ENCODE measurements at places on chromosomes 5 and 9.

DNA sequence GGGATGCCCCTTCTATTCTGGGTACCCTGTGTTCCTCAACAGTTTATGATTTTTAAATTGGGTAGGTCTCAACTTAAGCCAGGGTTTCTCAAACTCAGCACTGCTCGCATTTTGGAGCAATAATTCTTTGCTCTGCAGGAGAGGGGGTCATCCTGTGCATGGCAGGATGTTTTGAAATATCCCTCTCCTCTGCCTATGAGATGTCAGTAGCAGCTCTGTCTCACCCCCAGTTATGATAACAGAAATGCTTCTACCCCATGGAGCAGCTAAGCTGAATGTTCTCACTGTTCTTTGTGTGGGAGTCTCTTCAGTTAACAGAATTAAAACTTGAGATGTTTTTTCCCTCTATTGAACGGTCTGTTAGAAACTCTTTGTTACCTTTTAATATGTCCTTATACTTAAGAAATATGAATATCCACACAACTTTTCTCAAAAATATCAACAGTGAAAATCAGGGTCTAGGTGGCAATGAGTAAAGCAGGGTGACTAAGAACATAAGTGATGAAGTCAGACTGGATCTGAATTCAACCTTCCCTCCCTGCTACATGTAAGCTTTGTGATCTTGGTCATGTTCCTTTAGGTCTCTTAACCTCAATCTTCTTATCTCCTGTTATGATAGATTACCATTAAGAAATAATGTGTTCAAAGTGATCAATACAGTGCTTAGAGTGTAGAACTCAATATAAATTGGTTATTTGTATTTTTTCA lies 89.0 kb downstream of the CAMK4 start:
- no peak for DNase-seq

DNA sequence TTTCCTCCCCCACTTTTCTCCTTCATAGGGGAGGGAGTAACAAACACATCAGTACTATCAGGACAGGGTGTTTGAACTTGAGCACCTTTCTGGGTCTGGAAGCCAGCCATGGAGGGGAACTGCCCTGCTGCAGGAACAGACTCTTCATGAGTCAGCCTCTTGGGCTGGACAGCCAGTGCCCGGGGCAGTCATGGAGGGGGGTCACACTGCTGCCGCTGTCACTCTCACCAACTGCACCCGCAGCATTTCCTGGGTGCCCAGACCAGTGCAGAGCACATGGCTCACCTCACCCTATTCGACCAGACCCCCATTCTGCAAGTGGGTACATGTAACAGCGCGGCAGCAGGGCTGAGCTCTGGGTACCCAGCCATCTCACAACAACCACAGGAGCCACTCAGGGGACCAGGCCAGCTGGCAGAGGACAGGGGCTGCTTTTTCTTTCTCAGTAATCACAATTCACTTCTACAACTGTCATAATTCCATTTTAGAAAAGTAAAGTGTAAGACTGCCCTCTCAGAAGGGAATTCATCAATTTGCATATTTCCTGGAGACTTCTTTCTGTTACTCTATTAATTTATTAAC lies 118.4 kb downstream of the CTNND2 start:
- no peak for DNase-seq

DNA sequence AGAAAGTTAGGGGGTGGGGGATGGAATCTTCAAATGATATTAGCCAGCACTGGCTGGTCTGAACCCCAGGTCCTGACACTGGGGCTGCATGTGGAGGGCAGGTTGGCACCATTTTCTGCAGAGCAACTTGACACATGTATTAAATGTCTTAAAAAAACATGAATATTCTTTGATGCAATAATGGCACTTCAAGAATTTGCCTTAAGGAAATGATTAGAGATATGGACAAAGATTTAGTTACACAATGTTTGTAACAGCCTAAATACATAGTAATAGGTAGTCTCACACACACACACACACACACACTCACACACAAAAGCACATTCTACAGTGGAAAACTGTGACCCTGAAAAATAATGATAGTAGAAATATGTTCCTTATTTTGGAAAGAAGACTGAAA lies 3.6 kb downstream of the SVEP1 start:
- DNase-seq, result no peak

DNA sequence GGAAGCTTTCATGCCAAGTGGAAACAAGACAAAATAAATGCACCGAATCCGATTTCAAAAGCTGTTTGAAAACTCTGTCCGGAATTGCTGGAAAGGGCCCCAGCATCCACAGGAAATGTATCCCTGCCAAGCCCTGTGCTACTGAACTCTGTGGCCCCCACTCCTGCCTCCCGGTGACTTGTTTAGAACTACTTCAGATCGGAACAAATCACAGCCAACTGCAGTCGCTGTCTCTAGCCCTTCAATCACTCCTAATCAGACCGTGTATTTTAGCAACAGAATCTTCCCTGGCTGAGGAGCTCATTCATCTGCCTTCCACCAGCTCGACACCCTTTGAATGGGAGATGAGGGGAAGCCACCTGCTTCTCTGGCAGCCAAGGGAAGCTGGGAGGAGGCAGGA lies 94.1 kb downstream of the KCNIP1 start:
- no peak for DNase-seq

DNA sequence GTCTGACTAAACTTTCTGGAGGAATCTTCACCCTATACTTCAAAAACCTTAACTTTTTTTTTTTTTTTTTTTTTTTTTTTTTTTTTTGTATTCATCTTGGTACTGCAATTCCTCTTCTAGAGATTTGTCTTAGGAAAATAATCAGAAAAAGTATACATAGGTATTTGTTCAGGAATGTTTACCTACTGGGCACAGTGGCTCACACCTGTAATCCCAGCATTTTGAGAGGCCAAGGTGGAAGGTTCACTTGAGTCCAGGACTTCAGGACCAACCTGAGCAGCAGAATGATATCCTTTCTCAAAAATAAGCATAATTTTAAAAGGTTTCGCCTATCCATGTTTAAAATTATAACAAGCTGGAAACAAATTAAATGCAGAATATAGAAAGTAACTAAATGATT lies 33.3 kb upstream of the NREP start:
- DNase-seq, result no peak

DNA sequence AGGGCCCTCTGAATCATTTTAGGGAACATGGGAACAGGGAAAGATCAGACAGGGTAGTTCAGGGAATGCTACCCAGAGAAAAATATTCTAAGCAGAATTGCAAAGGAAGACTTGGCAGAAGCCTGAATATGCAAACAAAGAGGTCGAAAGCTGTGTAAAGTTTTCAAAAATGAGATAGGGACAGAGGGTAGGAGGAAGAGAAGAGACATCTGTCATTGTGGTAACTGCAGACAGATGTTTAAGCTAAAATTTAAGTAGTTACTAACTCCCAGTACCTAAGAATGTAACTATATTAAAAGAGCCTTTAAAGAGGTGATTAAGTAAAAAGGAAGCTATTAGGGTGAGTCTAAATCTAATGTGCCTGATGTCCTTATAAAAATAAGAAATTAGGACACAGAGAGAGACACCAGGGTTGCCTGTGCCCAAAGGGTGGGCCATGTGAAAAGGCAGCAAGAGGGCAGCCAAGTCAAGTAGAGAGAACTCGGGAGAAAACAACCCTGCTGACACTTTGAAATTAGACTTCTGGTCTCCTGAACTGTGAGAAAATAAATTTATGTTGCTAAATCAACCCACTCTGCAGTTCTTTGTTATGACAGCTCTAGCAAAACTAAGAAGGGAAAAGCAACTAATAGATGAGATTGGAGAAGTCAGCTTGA lies 1647.4 kb upstream of the C9orf72 start:
- no peak for DNase-seq

- DNase-seq, result no peak
Observed at GRCh38 chr5:84287951-84288350, 96.7 kb downstream of the EDIL3 start.

GRCh38 chr5:174832025-174832424 lies 107.6 kb downstream of the MSX2 start:
- no peak for DNase-seq

DNA sequence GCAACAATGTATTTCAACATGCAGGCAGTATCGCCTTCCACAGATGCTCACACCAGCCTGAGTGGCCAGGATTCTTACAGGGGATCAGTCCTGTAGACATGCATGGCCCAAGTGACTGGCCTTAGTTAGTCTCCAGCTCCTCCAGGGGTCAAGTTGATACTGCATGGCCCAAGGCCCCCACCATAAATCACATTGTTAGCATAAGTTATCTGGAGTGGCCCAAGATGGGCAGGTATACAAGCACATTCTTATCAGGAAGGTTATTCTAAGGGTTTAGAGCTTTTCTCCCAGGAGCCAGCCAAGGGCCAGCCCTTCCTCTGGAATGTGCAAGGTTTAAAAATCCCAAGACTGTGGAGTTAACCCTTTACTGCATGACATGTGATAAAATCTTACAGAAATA lies 230.9 kb upstream of the NFIL3 start:
- no peak for DNase-seq

GRCh38 chr9:130963337-130963908 lies 24.4 kb upstream of the FIBCD1 start:
- no peak for DNase-seq

DNA sequence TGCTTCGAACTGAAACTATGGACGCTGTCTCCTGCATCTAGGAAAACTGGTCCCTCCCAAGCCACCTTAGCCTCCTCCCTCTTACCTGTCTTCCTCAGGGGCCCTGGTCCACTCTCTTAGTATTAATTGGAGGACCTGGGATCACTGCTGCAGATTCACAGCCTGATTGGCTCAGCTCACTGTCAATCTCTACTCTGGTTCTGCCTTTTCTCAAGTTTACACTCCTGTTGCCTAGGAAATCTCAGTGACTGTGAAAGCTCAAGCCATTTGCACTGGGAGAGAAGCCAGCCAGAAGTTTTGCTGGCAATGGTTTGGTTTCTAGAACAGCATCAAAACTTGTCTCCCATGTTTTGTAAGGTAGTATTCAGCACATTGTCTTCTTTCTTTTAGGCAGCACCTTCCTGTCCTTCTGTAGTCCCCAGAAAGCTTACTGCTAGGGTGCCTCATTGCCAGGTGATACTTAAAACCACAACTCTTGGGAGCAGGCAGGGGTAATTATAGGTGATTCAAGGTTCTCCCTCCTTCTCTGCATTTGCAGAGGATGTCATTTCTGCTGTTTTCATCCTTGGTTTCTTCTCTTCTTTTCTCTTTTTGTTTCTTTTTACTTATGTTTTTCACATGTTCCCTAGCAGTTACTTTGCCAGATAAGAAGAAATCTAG lies at the start of gene CAPSL:
TSS of gene CAPSL (minus strand) at position 55 of the 660 bp plus-strand sequence. CDS start 17,502 bp downstream, outside the sequence.
- no peak for DNase-seq

DNA sequence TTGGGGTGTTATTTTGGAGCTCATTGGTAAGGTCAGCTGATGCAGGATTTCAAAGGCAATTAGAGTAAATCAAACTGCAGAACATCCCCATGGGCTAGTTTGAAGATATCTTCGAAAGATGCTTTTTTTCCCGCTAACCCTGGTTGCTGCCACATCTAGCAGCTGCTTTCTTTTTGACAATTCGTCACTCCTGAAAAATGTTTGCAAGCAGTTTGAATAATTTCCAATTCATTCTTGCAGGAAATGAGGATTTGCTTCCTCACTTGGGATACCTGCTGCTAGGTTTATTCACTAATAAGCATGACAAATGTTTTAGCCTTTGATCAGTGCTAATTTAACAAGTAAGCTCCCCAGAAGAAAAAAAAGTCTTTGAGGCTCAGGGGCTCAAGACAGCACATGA lies 649.6 kb upstream of the RORB start:
- DNase-seq, result no peak

DNA sequence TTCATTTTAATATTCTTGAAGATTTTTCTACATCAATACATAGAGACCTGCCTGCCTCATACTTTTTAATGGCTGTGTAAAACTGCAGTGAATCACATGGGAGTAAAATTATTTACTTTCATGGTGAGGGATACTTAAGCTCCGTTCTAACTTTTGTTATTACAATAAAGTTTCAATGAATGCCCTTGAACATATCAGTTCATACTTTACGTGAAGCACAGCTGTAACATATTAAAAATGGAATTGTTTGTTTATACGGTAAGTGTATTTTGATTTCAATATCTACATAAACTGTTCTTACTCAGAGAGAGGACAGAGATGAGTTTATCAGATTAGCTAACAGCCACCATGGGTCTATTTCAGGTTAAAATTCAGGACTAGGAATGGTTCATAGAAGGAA lies 155.1 kb downstream of the NR3C1 start:
- no peak for DNase-seq

DNA sequence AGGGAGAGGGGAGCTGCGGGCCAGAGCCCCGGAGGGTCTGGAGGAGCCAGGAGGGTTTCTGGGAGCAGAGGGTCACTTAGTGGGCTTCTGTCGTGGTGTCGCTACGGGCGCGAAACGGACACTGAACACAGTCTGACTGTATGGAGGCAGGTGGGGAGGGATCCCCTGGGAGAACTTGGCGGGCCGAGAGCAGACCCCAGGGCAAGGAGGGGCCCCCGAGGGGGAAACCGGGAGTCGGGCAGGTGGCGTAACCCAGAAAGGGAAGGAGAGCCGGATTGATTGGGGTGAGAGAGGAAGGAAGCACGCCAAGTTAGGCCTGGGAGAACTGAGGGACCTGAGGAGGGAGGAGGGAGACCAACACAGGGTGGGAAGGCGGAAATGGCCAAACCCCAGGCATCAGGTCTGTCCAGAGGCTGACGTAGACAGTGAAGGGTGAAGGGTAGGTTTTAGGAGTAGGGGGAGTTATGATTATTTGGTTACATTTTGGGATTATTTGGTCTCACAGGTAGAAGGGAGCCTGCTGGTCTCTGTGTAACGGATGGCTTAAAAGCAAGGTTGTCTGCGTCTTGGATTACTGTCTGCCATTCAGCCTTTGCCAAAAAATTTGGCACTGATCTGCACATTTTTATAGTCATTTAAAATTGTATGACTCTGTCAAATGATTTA lies 3.3 kb upstream of the MSMP start:
- no peak for DNase-seq

- no peak for DNase-seq
Observed at GRCh38 chr5:171311322-171312077, 2.5 kb downstream of the TLX3 start.

GRCh38 chr9:137194909-137195308 lies 5.6 kb downstream of the TPRN start:
- no peak for DNase-seq

DNA sequence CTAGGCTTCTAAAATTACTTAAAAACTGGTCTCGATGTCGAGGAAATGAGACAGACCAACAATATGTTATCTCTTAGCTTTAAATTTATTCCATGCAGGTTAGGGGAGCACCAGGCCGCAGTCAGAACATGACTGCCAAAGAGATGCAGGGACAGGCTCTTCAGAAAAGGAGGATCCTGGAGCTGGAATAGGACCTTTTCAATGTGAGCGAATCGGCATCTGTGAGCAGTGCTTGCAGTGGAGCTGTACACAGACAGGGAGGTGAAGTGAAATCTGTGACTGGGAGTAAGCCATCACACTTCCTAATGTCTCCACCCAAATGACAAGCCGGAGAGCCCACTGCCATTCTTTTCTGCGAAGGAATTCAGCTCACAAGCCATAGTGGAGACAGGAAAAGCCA lies 78.2 kb downstream of the EFNA5 start:
- DNase-seq, result no peak

GRCh38 chr9:6757132-6757455 lies 679 bp upstream of the KDM4C start:
- DNase-seq, result no peak

GRCh38 chr9:129317179-129318011 lies 139.3 kb upstream of the IER5L start:
- DNase-seq, result no peak

GRCh38 chr9:2727966-2728613 lies 10.8 kb downstream of the KCNV2 start:
- DNase-seq, result no peak

- no peak for DNase-seq
Observed at GRCh38 chr5:1417586-1418225, 27.5 kb downstream of the SLC6A3 start.

Measured in stimulated activated CD4-positive, alpha-beta T cell treated with anti-CD3 and anti-CD28 coated beads, TNF-alpha, amount 100 ng/mL, for 1 hour (primary cell).